Astrocyte of the hippocampus (primary cell): ENCODE measurements at places on chromosomes 16 and 17.

GRCh38 chr17:17947309-17947708 is 24.9 kb downstream of the TOM1L2 start:
- DNase-seq: no peak

DNA sequence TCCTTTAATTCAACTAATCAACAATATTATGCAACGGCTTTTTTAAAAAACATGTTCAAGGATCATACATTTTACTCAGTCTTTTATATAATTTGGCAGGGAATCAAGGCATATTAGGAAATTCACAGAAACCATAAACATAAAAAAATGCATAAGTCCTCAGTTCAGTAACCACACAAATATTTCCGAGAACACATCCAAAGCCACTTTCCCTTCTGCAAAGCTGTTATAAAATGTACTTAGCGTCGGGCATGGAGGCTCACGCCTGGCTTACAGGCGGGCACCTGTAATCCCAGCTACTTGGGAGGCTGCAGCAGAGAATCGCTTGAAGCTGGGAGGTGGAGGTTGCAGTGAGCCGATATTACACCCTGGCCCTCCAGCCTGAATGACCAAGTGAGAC is 9.7 kb upstream of the ZC3H7A start:
- DNase-seq: no peak

DNA sequence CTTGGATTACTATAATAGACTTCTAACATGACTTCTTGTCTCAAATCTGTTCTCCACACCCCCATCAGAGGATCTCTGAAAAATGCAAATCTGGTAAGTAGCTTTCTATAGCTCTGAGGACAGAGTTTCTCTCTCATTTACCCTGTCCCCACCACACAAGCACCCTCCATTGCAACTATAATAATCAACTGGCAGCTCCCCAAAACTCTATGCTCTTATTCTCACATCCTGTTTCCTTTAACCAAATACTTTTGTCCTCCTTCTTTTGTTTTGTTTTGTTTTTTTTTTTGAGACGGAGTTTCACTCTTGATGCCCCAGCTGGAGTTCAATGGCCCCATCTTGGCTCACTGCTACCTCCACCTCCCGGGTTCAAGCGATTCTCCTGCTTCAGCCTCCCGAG is 73.4 kb downstream of the HELZ start:
- DNase-seq: no peak

DNA sequence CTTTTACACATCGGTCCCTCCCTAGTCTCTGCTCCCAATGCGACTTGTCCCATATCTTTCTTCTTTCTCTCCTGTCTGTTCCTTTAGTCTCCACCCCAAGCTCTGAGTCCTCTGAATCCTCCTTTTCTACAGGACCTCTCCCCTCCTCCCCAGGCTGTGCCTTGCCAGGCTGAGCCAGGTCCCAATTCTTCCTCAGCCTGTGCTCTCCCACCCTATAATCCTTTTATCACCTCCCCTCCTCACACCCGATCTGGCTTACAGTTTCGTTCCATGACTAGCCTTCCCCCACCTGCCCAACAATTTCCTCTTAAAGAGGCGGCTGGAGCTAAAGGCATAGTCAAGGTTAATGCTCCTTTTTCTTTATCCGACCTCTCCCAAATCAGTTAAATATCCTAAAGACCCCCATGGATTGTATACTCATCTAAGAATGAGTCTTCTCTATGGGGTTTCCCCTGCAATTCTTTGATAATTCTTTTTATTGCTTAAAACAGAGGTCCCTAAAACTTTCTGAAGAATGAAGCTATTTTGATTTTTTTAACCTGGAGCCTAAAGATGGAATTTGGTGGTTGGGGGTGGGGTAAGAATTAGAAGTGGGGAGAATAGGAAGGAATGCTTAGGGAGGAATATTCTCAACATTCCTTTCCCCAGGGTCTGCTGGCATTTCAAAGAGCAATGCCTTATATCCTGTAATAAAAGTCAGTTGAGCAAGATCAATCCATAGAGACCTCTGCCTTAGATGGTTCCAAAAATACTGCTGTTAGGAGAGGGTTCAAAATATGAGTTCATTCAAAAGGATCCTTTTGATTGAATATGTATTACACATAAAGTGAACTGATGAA is 102.8 kb downstream of the MYO1D start:
- no peak for DNase-seq

GRCh38 chr17:6427279-6427781 is 7.6 kb downstream of the AIPL1 start:
- DNase-seq: peak; percentile 75
